ENCODE measurements at places on chromosomes 2 and 18.

- DNase-seq = no peak
Measured at GRCh38 chr2:120878970-120879369, 143.3 kb downstream of the GLI2 start.

GRCh38 chr2:6492573-6492972, 373.1 kb downstream of the CMPK2 start:
- DNase-seq = no peak

GRCh38 chr2:28347193-28347592, 45.5 kb upstream of the FOSL2 start:
- DNase-seq = no peak

GRCh38 chr2:26849056-26849999, 1.4 kb downstream of the DPYSL5 start:
- DNase-seq = no peak

- peak; percentile 32 for DNase-seq
Measured at GRCh38 chr2:30481323-30481800, 34.3 kb downstream of the LCLAT1 start.

DNA sequence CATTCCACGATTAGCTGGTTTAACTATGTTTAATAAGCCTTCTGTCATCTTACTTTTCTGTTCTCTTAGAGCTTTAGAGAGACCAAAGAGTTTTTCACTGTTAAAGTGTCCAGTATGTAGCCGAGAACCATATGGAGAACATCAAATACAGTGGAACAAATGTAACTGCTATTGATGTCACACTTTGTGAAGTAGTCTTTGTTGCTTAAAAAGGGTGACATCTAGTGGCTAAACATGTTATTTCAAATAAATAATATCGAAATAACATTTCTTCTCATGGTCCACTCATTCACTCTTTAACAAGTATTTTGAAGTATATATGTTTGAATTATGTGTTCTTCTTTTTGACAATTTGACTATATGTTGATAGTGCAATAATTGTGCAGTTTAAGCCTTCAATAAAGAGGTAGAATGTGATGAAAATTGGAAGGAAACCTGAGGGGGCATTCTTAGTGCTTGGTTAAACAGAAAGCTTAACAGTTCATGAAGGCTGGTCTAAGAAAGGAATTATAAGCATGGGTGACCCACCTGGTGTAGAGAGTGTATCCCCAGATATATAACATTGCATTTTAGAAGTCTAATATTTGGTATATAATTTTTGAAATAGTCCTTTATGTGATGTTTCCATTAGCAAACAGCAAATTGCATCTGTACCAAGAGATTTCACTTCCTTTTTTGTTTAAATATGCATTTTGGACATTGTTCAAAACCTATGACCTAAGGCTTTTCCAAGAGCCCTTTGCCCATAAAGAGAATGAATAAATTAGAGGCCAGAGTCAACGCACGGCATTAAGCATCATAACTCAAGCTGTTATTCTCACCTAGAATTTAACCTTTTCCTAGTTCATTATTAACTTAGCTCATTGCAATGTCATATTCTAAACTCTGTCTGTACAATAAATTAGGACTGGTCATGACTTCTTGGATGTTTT, 112.1 kb downstream of the KYNU start:
- DNase-seq = no peak

- DNase-seq = no peak
Measured at GRCh38 chr18:56935434-56936040, 211.3 kb upstream of the BOD1L2 start.

DNA sequence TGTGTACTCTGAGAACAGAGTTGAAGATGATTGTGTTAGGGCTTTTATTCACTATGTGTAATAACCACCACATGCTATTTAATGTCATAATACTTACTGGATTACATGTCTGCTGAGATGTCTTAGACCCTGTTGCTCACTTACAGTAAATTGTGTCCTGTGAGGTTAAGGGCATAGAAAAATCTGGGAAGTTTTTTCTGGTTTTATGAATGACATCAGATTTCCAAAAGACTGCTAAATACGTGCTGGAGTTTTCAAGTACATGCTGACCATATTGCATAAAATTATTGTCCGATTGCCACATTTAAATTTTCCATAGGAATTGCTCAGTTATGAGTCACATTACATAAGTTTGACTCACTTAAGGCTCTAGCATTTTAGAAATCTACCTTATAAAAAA, 96.7 kb upstream of the COL5A2 start:
- no peak for DNase-seq

DNA sequence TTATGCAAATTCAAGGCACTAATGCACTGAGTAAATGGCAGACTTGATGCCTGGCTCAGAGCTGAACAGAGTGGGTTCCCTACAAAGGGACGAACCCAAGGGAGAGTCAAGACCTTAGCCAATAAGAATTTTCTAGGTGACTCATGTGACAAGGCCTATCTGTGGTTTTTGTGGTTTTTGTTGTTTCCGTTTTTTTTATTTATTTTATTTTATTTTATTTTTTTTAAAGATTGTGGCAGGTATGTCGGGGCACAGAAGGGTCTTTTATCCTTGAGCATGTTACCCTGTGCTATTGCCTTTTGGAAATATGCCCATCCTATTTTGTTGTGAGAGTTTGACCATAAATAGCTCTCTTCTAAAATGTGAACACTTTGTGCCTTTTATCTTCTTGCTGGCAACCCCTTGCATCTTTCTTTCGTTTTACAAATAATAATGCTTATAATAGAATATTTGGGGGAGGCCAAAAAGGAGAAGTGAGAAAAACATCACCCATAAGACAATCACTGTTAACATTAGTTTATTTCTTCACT, 113.4 kb upstream of the AQP4 start:
- no peak for DNase-seq

DNA sequence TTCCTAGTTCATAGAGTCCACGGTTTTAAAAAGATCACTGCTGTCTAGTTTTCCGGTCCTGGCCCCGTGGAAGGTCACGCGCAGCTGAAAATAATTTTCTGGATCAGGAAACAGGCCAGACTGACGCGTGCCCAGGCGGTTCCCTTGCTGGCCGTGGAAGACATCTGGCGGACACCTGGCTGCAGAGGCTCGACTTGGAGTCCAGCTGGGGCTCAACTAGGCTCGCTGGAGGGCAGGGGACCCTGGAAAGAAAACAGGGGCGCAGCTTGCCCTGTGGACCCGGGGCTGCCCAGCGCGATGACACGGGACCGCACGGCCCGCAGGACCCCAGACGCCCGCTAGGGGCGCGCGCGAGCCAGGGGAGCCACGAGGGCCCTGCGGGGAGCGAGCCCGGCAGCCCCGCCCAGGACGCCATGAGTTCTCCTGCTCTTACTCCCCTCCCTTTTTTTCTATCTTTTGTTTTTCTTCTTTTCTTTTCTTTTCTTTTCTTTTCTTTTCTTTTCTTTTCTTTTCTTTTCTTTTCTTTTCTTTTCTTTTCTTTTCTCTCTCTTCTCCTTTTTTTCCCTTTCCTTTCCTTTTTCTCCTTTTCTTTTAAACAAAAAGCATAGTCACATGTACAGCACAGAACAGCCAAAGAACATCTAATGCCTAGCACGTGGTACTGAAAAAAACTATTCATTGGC, 43.2 kb upstream of the UBE2F start:
- DNase-seq = no peak

DNA sequence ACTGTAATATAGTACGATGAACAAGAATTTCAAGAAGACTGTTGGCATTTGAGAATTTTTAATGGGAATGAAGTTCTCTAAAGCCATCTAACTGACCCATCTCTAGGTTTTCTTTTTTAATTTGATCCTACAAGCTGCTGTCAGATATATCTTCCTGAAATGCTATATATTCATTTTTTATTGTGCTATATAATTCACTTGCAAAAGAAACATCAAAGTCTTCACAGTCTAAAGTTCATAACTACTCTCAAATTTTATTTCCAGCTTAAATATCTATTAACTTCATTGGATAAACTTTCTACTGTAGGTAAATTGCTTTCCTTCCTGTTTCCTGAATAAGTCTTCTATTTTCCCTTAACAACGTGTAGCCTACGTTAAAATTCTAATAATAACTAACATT, 3.7 kb downstream of the SCYGR2 start:
- no peak for DNase-seq

DNA sequence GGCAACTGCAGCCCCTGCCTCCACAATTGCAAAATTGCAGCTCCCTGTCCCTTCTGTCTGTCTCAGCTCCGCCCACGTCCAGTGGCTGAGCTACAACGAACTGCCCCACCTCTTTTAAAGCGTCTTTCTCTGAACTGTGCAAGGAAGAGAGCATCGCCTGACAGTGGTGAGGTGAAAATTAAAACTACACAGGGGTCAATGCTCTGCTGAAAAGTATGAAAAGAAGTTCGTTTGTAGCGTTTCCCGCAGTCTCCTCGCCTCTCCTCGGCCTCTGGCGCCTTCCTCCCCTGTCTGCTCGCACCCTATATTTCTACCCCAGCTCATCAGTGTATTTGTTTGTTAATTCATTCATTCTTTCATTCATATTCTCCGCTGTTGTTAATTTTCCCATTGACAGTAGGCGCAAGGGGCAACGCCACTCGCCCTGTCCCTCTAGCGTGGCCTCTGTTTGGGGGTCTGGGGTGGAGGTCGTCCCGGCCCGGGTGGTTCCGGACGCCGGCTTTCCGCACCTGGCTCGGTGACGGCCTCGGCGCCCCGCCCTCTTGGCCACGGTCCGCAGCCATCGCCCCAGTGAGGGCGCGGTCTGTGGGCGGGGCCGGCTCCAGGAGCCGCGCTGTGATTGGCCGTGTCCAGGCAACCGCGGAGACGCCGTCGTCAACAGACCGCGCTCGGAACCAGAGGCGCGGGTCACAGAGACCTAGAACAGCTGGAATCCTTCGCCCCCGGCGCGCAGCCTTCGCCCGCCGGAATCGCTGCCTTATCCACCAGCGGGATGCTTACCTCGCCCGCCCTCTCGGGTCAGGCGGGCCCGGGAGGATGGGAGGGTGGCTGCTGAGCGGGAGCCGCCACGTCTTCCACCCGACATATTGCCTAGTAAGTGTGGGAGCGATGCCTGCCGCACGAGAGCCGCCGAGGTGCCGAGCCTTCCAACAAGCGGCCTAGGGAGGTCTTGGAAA, at the start of gene VWA3B:
TSS of gene VWA3B (plus strand) at position 677 of the 956 bp plus-strand sequence. CDS start 5,926 bp downstream, outside the sequence.
- DNase-seq = no peak

GRCh38 chr2:176085861-176086771, 2.4 kb upstream of the EVX2 start:
- no peak for DNase-seq

DNA sequence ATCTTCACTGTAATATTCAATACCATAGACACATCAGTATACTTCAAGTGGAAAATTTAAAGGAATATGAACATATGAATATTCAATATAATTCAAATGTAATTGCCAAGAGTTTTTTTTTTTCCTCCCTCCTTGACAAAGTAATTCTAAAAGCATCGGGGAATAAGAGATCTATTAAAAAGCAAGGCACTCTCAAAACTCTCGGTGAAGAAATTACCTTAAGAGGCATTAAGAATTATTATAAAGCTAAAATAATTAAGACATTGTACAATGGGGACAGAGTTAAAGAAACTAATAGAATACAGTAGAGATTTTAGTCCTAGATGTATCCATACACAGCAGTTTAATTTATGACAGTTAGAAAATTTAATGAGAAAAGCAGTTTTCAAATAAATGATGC, 390.0 kb upstream of the SLC8A1 start:
- no peak for DNase-seq

DNA sequence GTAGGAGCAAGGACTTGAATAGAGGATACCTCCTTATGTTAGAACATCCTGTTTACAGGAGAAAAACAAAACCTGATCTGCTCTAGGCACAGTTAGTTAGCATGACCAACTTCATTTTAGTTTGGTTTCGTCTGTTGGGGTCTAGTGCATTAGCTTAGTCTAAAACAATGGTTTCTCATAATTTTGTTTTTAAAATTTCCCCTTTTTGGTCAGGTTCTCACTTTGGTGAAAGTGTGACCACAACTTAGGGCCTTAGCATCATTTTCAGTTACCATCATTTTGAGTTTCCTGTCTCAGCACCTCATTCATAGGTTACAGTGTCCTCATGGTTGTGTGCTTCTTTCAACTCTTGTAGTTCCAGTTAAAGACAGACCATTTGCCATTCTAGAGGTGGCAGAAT, 1277.0 kb upstream of the SLC39A10 start:
- DNase-seq = no peak

- no peak for DNase-seq
Measured at GRCh38 chr2:8594731-8595427, 87.0 kb upstream of the ID2 start.

DNA sequence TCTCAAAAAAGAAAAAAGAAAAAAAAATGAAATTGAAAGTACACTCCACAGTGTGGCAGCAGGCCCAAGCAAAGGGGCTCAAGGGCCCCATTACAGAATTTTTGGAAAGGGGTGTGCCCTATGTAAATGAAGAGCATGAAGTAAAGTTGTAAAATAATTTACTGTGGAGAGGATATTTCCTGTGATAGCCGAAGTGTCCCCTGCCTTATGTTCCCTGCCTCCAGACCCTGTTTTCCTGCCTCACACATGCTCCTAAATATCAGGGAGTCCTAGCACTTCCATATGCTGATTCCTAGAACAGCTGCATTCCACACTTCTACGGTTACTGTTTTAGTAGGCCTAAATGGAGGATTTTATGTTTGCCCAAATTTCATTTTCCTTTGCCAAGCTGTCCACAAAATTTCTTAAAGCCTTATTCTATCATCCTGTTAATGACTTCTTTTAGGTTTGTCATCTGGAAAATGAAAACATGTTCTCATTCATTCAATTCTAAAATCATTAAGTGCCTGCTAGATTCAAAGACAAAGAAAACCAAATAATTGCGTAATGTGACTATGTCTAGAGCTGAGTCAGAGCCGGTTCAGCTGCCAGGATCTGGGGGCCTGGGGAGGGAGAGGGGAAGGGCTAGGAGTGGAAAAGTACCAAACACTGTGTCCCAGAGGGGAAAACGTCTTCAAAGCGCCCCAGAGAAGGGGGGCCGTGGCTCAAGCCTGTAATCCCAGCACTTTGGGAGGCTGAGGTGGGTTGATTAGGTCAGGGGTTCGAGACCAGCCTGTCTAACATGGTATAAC, 25.9 kb upstream of the IMPA2 start:
- DNase-seq = no peak

GRCh38 chr18:30481871-30482270, 560.7 kb downstream of the DSC3 start:
- DNase-seq = no peak

- DNase-seq = no peak
Measured at GRCh38 chr2:106099691-106100090, 94.4 kb downstream of the UXS1 start.

GRCh38 chr2:227228061-227228667, 63.7 kb downstream of the COL4A3 start:
- no peak for DNase-seq

- no peak for DNase-seq
Measured at GRCh38 chr2:169982929-169983328, 155.7 kb downstream of the UBR3 start.

GRCh38 chr2:170305711-170306110, 127.8 kb downstream of the MYO3B start:
- DNase-seq = no peak
